ENCODE measurements at places on chromosomes 6 and 20.

DNA sequence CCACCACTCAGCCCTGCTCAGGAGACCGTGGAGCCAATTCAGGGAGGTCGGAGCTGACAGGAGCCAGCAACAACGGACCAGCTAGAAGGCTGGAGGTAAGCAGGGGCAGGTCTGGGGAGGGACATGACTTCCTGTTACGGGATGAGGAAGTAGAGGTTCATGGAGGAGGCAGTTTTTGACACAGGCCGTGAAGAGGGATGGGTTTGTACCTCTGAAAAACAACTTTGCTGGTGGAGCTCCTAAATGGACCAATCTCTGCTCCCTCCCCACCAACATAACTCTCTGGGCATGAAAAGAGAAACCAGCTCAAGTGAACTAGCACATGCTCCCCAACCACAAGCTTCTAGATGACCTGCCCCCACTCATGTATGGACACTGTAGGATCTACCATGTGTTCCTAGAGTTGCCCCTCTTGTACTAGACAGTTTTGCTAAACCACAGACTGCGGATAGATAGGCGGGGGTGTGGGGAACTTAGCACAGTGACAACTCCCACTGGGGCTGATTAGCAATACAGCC, 31.4 kb downstream of the RALGAPA2 start:
- H3K4me1 ChIP-seq, result peaks cover 26% of the 10 kb centered on the region
- peaks cover 20% of the 10 kb centered on the region for H3K36me3 ChIP-seq
- H3K27ac ChIP-seq, result no peak overlapping the region
- peak; percentile 21 for DNase-seq
- no peak overlapping the region for H3K4me3 ChIP-seq

DNA sequence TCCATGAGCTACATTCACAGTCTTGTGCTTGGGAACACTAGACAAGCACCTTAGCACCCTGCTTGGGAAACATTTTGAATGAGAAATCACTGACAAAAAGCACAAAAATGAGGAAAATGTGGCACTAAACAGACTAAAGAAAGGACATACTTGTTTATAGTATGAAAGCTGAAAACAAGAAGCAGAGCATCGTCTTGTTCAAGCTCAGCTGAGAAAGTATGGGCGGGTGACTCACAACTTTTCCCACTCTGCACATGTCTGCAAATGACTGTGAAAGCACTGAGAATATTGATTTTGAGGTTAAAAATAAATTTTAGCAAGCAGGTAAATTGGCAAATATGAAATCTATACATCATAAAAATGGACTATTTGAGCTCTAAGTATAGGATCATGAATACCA, 725.3 kb downstream of the COL12A1 start:
- no peak overlapping the region for H3K27ac ChIP-seq
- no peak for DNase-seq
- no peak overlapping the region for H3K4me3 ChIP-seq
- H3K4me1 ChIP-seq, result no peaks in the 10 kb centered on the region
- H3K36me3 ChIP-seq, result no peaks in the 10 kb centered on the region
- H3K27me3 ChIP-seq, result no peaks in the 10 kb centered on the region

GRCh38 chr6:110183292-110183885, 3.2 kb downstream of the CDC40 start:
- no peaks in the 10 kb centered on the region for H3K36me3 ChIP-seq
- no peak for DNase-seq
- no peaks in the 10 kb centered on the region for H3K27me3 ChIP-seq
- no peak overlapping the region for H3K4me3 ChIP-seq
- H3K4me1 ChIP-seq, result peaks cover 14% of the 10 kb centered on the region

DNA sequence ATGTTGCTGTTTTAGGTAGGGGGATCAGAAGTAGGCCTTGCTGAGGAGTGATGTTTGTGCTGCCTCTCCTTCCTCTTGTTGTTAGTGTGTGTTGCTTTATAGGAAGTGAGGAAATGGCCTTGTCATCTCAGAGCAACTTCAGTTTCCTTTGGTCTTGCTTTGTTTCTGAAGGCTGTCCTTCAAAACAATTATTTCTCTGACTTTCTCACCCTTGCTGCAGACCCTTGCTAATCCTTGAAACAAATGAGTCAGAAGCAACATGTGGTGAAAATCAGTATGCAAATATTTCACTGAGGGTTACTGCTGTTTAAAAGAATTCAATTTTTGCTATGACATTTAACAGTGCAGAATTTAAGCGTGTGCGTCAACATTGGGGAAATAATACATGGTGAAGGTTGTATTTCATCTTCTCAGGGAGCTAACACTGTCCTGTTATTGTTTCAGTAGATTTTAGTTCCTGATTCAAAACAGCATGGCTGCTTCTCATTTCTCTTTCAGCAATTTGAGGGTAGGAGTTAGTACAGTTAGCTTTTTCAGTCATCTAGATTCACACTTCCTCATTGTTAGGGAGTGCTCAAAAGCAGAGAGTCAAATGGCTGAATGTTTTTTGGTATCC, 13.8 kb downstream of the RNF144B start:
- peak overlapping the region; percentile 0 for H3K27ac ChIP-seq
- no peak overlapping the region for H3K4me3 ChIP-seq
- no peaks in the 10 kb centered on the region for H3K27me3 ChIP-seq
- peaks cover 3% of the 10 kb centered on the region for H3K36me3 ChIP-seq

GRCh38 chr20:52076164-52076563, 115.4 kb downstream of the ZFP64 start:
- H3K27ac ChIP-seq, result no peak overlapping the region
- no peaks in the 10 kb centered on the region for H3K27me3 ChIP-seq
- no peaks in the 10 kb centered on the region for H3K4me1 ChIP-seq
- no peaks in the 10 kb centered on the region for H3K36me3 ChIP-seq
- DNase-seq, result no peak

DNA sequence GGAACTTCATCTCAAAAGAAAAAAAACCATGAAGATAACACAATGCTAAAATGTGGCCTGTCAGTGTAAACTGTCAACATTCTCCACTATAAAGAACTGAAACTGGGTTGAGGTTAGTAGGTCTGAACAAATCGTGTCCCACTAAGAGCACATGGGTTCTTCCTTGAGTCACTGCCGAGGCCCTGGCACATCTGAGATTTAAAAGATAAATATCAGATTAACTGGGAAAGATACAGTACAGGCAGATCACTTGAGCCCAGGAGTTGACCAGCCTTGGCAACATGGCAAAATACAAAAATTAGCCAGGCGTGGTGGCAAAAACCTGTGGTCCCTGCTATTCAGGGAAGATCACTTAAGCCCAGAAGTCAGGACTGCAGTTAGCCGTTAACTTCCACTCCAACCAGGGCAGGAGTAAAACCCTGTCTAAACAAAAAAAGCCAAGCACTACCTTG, 5.6 kb downstream of the EEF1A1 start:
- DNase-seq, result no peak
- peaks cover 56% of the 10 kb centered on the region for H3K36me3 ChIP-seq
- H3K27ac ChIP-seq, result peak overlapping the region; percentile 86
- H3K4me1 ChIP-seq, result peaks cover 49% of the 10 kb centered on the region

DNA sequence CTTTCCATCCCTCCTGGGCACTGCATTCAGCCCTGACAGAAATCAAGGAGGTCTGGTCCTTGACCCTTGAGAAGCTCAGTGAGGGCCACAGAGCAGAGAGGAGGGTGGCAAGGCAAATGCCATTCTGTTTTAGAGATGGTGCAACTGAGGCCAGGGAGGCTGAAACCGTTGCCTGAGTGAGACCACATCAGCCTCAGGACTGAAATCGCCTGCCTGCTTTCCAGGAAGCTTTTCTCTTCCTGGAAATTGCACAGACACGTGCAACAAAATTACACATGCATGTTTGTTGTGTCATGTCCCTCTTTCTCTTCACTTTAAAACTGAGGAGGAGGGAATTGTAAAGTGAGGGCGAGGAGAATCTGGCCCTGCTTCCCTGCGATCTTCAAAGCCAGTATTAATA, 113.7 kb upstream of the PDE10A start:
- H3K4me1 ChIP-seq, result no peaks in the 10 kb centered on the region
- peaks cover 26% of the 10 kb centered on the region for H3K27me3 ChIP-seq
- no peak overlapping the region for H3K27ac ChIP-seq
- no peak overlapping the region for H3K4me3 ChIP-seq
- DNase-seq, result no peak

DNA sequence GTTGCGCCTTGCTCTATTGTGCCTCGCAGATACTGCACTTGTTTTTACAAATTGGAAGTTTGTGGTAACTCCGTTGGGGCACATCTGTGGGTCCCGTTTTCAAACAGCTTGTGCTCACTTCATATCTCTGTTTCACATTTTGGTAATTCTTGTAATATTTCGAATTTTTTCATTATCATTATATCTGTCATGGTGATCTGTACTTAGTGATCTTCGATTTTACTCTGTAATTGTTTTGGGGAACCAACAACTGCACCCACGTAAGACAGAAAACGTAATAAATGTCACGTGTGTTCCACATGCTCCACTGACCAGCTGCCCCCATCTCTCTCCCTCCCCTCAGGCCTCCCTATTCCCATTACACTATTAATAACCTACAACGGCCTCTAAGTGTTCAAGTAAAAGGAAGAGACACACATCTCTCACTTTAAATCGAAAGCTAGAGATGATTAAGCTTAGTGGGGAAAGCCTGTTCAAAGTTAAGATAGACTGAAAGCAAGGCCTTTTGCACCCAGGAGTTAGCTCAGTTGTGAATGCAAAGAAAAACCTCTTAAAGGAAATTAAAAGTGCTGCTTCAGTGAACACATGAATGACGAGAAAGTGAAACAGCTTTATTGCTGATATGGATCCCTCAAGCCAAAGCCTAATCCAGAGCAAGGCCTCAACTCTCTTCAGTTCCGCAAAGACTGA, 26.9 kb downstream of the TTLL2 start:
- no peak for DNase-seq
- H3K27me3 ChIP-seq, result peaks cover 48% of the 10 kb centered on the region
- peak overlapping the region; percentile 63 for H3K4me3 ChIP-seq

DNA sequence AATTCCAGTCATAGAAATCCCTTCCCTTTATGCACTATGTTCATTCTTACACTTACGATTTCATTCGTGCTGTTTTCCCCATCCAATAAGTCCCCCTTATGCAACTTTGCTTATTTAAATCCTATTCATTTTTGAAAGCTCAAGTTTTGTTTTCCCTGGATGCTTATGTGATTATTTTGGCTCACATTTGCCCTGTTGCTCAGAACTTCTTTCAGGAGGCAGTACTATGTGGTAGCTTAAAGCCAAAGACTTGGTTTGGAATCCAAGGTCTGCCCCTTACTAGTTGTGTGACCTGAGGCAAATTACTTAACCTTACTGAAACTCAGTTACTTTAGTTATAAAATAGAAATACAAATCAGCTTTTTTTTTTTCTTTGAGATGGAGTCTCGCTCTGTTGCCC, 59.6 kb downstream of the MOXD1 start:
- H3K4me3 ChIP-seq, result no peak overlapping the region
- H3K36me3 ChIP-seq, result no peaks in the 10 kb centered on the region
- no peak overlapping the region for H3K27ac ChIP-seq
- no peaks in the 10 kb centered on the region for H3K4me1 ChIP-seq

GRCh38 chr20:32326504-32326845, 31.7 kb upstream of the ASXL1 start:
- H3K36me3 ChIP-seq, result peaks cover 19% of the 10 kb centered on the region
- no peaks in the 10 kb centered on the region for H3K4me1 ChIP-seq
- DNase-seq, result no peak
- no peaks in the 10 kb centered on the region for H3K27me3 ChIP-seq
- H3K4me3 ChIP-seq, result no peak overlapping the region

DNA sequence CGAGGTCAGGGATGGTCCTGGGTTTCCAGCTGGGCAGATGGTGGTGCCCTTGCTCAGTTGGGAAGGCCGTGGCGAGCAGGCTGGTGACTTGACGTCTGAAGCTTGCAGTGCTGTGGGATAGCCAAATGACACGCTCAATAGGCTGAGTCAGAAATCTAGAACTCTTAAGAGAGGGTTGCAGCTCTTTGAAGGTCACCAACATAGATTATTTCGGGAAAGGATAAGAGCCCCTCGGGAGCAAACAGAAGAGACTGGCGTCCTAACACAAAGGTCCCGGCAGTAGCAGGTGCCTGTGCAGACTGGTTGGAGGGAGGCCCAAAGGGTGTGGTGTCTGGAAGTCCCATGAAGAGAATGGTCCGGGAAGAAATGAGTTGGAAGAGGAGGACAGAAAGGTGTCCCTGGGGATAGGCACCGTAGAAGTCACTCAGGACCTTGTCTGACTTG, 18.4 kb downstream of the PKIG start:
- H3K27me3 ChIP-seq, result no peaks in the 10 kb centered on the region
- H3K4me3 ChIP-seq, result no peak overlapping the region
- no peaks in the 10 kb centered on the region for H3K36me3 ChIP-seq
- peaks cover 26% of the 10 kb centered on the region for H3K4me1 ChIP-seq
- no peak overlapping the region for H3K27ac ChIP-seq

- no peaks in the 10 kb centered on the region for H3K27me3 ChIP-seq
- peak overlapping the region; percentile 92 for H3K27ac ChIP-seq
- peak; percentile 77 for DNase-seq
- peaks cover 33% of the 10 kb centered on the region for H3K36me3 ChIP-seq
- peak overlapping the region; percentile 89 for H3K4me3 ChIP-seq
- H3K4me1 ChIP-seq, result peaks cover 29% of the 10 kb centered on the region
These were observed 630 bp downstream of the LIME1 start for GRCh38 chr20:63736893-63737694.

DNA sequence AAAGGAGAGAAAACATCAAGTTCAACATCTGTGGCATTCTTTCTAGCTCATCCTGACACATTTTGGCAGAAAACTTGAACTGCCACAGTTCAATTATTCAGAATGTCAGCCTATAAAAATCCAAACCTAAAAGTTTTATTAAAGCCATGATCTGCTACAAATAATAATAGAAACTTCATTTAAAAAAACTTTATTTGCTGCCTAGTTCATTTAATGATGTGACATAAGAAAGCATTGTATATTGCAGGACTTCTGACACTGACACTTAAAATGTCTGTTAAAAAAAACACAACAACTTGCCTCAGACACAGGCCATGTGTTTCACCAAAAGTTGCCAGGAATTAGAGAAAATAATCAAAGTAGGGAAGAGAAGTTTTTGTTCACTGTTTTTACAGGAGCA, 88.3 kb upstream of the HTR1E start:
- H3K27ac ChIP-seq, result no peak overlapping the region
- no peaks in the 10 kb centered on the region for H3K36me3 ChIP-seq
- H3K4me1 ChIP-seq, result no peaks in the 10 kb centered on the region
- DNase-seq, result no peak
- H3K27me3 ChIP-seq, result no peaks in the 10 kb centered on the region
- no peak overlapping the region for H3K4me3 ChIP-seq

- peaks cover 5% of the 10 kb centered on the region for H3K36me3 ChIP-seq
- no peaks in the 10 kb centered on the region for H3K4me1 ChIP-seq
- no peak overlapping the region for H3K4me3 ChIP-seq
These were observed 73.3 kb downstream of the MAN1A1 start for GRCh38 chr6:119276211-119276610.

DNA sequence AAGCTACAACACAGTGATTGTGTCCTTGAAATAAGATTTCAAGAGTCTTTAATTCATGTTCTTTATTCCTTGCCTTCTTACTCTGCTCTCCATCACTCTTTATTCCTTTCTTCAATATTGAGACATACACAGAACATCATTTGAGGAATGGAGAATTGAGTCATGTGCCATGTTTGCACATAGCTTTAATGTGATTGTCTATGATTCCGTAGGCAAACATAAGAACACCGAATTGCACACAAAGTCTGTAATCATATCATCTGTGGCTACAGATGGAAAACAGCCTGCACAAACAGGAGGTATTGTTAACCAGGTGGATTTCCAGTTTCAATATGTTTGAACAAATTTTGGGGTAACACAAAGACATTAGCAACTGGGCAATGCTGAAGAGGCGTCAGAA, 571.6 kb upstream of the GJE1 start:
- H3K36me3 ChIP-seq, result peaks cover 2% of the 10 kb centered on the region
- H3K4me3 ChIP-seq, result no peak overlapping the region
- no peak overlapping the region for H3K27ac ChIP-seq
- H3K27me3 ChIP-seq, result peaks cover 6% of the 10 kb centered on the region
- peaks cover 39% of the 10 kb centered on the region for H3K4me1 ChIP-seq

All from activated naive CD4-positive, alpha-beta T cell treated with anti-CD3 and anti-CD28 coated beads, Interleukin-2, amount 10 ng/mL, durations not matched to agents 7 days and 5 days (primary cell).